ENCODE measurements at places on chromosomes 12 and 14.

DNA sequence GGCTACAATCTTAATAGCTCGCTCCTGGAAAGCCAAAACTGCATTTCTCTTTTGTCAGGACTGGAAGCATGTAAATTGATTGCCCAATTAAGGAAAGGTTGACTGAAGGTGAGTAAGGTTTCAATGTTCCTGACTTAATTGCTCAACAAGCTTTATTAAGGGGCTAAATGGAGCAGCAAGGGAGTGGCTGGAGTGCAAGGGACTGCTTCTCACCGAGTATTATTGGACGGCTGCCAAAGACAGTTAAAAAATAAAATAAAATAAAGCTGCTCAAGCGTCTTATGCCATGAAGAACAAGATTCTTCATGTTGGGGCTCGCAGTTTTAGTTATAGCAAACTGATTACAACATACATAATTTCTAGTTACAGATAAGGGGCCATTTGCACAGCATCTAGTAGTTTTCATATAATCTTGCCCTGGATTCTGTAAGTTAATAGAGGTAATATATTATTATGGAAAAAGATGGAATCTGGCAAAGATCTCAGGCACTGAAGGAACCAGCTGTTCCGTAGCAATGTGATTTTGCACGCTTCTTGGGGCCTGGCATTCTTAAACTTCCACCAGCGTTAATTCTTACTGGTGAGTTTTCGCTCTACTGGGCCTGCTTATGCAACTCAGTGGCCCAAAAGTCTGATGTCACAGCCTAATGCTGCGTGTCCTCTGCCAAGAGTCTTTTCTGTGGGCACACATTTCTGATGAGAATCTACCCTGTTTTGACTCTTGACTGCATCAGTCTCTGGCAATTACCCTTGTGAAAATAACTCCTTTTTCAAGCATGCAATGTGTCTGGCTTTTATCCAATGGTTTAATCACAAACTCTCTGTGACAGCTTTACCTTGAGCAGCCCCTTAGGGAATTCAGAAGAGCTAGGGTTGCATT lies 108.5 kb downstream of the SLC38A1 start:
- DNase-seq: no peak

DNA sequence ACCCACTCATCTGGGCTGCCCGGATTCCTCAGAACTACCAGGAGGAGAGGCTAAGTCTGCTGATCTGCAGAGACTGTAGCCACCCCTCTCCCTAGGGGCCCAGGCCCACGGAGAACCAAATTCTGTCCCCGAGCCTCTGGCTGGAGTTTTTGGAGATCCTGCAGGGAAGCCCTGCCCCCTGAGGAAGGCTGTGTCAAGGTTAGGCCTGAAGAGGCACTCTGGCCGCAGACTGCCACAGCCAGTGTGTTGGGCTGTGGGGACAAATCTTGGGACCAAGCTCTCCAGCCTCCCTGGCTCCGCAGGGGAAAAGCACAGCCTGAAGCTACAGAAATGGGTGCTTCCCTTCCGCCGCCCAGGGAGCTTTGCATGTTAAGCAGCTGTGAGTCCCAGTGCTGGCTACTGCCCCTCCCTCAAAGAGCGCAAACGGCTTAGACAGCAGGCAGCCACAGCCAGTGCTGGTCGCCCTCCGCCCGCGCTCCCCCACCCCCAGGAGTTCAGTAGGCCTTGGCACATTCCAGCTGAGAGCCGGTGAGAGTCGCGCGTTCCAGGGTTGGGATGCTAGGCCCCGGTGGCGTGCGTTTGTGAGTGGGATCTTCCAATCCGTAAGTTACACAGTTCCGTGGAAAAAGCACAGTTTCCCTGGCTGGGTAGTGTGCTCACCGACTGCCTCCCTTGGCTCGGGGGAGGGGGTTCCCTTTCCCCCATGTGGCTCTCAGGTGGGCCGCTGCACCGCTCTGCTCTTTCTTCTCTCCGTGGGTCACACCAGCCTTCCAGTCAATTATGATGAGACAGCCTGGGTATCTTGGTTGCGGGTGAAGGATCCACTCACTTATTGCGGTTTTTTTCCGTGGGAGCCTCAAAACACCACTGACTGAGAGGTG lies 13.2 kb downstream of the CLEC4E start:
- DNase-seq: no peak

DNA sequence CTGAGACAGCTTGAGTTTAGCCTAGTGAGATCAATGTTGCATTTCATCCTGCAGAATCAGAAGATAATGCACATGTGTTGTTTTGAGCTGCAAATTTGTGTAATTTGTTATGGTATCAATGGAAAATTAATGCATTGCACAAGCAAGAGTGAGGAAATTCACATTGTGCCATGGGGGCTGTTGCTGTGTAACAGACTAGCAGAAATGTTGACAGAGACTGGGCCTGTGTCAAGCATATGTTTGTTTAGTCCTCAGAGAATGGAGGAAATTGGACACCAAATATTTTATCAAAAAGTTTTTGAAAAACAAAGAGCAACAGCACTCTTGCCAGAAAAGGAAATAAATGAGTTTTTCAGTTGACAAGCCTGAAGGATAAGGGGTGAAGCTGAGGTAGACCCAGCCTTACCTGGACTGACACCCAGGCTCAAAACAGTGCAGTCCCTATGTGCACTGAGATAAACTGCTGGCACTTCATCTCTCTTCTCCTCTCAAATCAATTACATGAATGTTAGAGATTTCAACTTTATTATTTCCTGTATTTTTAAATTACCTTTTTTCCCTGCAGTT lies 1150.0 kb downstream of the FSCB start:
- DNase-seq: no peak

GRCh38 chr14:29475641-29476040 lies 452.0 kb downstream of the PRKD1 start:
- no peak for DNase-seq

- DNase-seq: no peak
Observed at GRCh38 chr12:1645819-1646218, 16.8 kb downstream of the WNT5B start.

- no peak for DNase-seq
Observed at GRCh38 chr14:69328765-69329164, 68.8 kb downstream of the GALNT16 start.

Data from GM18507 (cell line).